ENCODE measurements at places on chromosomes 2 and 18.

- DNase-seq = no peak
Measured at GRCh38 chr2:47457268-47457667, 54.3 kb downstream of the MSH2 start.

- DNase-seq = no peak
Measured at GRCh38 chr2:181771356-181771755, 91.0 kb upstream of the NEUROD1 start.

GRCh38 chr2:169798397-169798717 is 314 bp upstream of the SSB start:
- no peak for DNase-seq

DNA sequence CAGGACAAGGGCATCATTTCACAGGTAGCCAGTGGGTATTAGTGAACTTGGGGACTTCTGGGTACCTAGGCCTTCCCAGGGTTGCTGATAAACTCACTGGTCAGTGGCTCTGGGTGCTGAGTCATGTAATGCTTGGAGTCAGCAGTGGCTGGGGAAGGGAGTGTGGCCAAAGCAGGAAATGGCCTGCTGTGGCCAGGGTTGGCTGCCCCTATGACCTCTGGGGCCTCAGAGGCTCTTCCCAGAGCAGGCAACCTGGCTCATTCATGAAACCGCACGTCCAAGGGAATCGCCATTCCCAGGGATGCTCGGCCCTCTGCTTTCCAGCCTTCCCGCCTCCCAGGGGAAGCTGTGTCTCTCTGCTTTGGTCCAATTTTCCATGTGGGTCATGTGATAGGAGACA is 294.9 kb downstream of the DYSF start:
- DNase-seq = no peak

DNA sequence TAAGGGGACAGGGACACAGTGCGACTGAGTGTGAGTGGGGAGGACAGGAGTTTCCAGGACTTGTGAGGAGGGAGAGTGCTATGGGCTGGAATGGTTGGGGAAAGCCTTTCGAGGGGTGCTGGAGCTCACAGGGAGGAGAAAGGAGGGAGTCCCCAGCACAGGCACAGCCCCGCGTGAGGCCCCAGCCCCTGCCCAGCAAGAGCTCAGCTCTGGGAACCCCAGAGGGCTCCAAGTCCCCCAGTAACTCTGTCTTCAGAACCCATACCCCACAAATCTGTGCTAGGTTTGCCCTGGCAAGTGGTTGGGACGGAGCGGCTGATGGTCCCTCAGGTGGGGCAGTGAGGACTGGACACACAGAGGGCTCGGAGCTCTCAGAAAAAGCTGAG is 75.4 kb downstream of the SFXN5 start:
- DNase-seq = no peak

DNA sequence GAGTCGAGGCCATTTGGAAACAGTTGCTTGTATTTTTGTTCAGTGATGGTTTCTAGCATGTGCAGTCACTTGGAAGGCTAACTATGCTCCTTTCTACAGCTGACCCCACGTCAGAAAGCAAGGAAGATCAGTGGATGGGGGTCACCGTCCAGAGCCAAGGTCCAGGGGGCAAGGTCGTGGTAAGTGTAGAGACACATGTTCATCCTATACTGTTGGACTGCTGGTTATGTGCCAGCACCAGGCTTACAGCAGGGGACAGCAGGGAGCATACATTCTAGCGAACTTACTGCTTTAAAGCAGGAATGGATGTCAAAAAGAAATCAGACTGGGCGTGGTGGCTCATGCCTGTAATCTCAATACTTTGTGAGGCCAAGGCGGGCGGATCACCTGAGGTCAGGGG is 40.0 kb downstream of the ITGA6 start:
- no peak for DNase-seq

- no peak for DNase-seq
Measured at GRCh38 chr2:133841900-133842299, 273.6 kb upstream of the NCKAP5 start.

DNA sequence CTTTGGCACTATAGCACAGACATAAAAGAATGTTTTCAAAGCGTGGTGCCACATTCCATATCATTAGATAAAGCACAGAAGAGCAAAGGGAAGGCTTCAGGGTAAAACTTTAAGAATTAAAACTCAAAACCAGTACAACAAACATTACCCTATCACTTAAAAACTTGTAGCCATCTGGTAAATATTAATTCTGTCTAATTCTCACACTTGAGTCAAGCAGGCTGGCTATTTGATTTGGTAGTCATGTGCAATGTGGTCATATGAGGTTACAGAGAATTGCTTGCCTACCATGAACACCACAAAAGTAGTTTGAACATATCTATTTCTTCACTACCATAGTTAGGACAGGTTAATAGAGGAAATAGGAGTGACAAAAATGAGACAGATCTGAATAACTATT is 244.9 kb downstream of the IRS1 start:
- DNase-seq = no peak

DNA sequence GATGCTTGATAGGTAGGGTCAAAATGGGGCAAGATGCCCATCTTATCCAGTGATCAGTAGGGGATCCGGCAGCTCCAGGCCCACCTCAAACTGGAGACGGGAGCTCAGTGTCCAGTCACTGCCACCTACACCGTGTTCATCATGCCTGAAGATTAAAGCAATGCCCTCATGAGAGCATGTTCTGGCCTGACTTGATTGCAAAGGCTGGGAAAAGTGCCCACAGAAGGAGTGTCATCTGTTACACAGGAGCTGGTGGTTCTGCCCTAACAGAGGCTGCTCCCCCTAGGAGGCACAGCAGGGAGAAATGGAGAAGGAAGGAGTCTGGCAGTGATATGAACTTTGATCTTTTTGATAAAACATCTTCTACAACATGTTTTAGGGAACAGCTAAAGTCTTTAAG is 92.3 kb downstream of the CCBE1 start:
- no peak for DNase-seq

GRCh38 chr18:56711708-56712445 is 60.7 kb downstream of the WDR7 start:
- no peak for DNase-seq

DNA sequence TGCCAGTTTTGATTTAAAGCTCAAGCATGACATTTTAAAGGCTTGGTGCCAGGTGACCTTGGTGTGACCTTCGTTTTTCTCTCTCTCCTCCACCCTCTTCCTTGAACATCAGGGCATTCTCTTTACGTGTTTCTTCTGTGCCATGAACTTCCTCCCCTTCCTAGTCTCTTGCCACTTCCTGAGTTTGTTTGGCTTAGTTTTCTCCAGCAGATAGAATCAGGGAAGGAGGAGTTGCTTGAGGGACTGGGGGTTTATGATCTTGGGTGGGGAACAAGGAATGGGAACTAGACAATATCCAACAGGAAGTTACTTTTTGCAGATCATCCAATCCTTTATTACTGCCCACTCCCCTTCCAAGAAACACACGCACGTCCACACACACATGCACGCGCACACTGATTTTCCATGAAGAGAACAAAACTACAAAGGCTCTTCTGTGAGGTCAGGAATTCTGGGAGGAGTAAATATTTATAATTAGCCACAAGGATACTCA is 210.6 kb upstream of the EPAS1 start:
- DNase-seq = no peak

- no peak for DNase-seq
Measured at GRCh38 chr2:215363461-215364156, 51.8 kb downstream of the ATIC start.
